ENCODE measurements at places on chromosomes 4 and X.

DNA sequence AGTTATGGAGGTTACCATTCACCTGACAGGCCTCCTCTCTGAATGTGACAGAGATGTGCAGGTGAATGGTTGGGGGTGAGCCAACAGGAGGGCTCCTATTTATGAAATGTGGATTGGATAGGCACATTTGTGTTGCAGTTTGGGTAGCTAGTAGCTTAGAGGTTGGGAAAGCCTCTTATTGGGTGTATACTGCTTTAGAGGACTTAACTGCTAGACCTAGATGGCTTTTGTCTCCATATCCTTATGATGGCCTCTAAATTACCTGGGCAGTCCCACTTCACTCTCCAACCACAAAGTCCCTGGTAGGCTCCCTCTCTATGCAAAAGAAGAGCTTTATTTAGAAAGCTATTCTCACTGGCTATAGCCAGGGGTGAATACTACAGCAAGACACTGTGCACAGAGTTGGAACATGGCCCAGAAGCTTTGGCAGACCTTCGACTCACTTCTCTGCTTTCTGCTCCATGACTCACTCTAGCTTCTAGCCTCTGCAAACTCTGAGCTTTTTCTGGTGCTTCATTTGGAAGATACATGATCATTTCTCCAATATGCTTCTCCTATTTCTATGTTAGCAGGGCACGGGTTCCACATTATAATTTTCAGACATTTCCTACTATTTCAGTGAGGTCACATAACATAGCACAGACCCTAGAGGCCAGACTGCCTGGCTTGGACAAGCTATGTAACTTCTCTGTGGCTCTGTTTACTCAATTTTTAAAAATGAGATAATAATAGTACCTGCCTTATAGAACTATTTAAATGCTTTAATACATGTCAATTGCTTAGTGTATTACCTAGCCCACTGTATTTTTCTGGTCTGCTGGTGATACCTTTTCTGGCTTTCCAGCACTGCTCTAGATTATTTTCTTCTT lies 6.0 kb upstream of the VGLL1 start:
- DNase-seq = peak; percentile 11

GRCh38 chr4:184359888-184360287 lies 114.5 kb downstream of the IRF2 start:
- no peak for DNase-seq

DNA sequence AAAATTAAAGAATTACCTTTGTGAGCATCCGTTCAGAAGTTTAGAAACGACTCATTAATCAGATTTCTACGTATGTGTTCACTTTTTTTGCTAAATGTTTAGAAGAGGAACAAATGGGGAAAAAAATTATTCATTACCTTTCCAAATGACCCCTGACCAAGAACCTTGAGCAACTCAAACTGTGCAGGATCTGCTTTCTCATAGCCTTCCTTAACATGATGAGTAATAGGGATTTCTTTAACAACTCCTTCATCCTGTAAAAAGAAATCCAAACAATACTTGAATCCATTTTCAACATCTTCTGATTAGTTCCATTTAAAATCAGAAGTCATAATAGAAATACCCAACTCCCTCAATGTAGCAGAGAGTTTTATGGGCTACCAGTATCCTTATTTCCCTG lies 32.1 kb downstream of the RPS6KA6 start:
- DNase-seq = no peak

- no peak for DNase-seq
Observed at GRCh38 chr4:85783483-85783882, 308.5 kb downstream of the ARHGAP24 start.

DNA sequence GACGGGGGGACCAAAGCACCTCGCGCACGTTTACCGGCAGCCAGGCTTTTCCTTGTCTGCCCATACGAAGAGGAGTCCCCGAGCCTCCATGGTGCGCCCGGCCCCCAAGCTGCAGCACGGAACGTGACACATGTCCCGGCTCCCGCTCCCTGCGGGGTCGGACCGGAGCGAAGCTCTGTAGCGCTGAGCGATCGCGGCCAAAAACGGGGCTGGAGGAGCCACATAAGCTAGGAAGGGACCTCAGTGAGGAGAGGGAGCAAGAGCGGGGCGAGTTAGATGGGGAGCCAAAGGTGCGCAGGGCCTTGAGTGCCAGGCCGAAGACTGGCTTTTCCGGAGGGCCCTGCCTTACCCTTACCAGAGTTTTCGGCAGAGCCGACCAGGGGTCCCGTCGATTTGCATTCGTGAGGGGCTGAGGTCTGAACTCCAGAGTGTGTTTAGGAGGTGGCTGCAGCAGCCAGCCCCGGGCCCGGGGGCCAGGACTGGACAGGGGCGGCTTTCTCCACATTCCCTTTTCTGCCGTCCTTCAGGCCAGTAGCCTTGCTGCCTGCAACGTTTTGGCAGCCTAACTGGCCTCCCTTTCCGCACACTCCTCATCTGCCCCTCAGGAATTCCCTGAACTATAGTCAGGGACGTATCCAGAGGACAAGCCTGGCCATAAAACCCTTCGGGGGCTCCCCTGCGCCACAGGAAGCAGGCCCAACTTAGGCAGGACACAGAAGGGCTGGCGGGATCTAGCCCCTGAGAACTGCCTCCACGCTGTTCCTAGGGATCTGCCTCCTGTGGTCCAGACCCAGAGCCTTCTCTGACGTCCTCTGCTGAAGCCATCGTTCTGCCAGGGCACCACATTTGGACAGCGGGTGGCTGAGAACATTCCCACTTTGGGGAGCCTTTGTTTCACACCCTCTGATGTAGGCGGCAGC lies 689 bp downstream of the SSR4 start:
- no peak for DNase-seq

GRCh38 chr4:69776696-69777095 lies 16.3 kb upstream of the SULT1B1 start:
- no peak for DNase-seq

DNA sequence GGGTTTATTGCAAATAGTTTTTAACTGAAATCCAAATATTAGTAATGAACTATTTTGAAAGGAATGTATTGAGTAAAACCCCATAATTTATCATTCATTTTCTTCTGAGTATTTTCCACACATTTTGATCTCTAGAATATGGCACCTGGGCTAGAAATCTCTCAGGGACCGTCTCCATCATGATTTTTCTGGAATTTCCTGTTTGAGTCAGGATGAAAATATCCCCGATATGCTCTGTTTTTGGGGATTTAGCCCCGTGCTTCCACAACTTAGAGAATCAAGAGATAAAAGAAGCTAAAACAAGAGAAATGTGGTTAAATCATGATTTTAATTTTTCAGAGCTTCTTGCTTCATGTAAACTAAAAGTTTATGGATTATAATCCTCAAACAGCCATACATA lies 114.2 kb downstream of the SPCS3 start:
- peak; percentile 88 for DNase-seq

DNA sequence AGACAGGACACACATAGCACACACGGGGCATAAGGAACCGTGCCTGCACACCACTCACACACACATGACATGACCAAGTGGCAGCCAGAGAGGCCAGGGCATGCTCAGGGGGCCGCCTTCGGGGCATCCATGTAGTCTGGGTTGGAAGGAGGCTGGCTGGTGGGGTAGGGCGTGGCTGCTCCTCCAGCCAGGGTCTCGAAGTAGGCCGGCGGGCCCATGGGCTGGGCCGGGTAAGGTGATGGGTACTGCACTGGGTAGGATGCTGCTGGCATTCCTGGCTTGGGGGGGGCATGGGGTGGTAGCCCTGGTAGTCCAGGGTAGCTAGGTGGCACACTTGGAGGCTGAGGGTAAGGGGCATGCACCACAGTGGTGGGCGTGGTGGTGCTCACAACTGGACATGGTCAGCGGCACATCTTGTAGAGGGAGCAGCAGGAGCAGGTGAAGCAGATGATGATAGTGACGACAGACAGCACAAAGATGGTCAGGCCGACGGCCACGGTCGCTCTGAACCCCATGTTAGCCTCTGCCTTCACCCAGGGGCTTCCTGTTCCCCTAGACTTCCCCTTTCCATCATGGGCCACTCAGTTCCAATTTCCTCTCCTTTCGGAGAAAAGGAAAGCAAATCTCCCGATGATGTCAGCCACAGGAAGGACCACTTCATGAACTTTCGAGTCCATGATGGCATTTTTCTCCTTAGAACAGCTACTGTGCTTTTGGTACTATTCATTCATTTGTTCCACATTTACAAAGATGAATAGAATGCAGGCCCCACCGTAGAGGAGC lies 10.9 kb upstream of the DDX3X start:
- no peak for DNase-seq

DNA sequence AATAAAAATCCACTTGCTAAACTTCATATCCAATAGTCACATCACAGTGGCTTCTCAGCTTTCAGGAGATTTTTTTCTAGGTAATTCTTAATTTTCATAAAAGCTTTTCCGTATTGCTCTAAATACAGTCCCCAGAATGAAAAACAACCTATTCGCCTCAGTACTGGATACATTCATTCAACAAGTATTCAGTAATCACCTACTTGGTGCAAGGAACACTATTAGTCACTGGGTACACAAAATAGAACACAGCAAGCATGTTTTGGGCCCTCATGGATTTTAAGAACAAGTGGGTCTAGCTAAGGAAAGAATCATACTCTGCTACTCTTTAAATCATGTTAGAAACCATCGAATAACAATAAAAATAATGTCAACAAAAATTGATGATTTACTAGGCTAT lies 2.8 kb upstream of the BEX3 start:
- DNase-seq = no peak

DNA sequence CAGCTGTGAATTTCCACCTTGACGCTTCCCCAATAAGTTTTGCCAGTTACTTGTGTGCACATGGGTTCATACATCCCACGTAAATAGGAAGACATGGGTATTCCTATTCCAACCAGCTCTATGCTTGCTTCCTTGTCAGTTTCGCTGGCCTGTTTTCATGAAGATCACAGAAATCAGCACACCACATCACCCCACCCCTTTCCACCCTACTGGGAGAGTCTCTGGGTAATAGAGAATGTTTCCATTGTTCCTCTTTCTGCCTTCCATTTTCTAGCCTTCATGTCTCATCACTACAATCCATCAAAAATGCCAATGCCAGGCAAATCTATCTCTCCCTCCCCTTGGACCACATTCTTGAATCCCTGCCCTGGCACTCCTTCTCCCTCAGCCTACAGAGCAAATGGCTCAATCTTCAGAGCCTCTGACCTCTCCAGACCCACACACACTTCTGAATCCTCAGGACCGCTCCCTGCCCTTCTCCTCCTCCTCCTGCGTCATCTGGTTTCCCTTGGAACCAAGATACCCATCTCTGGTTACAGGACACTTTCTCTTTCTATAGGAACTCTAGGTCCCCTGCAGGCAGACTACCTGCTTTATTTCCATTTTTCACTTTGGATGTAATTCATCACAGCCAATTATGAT lies 323.3 kb downstream of the DHX15 start:
- DNase-seq = no peak

DNA sequence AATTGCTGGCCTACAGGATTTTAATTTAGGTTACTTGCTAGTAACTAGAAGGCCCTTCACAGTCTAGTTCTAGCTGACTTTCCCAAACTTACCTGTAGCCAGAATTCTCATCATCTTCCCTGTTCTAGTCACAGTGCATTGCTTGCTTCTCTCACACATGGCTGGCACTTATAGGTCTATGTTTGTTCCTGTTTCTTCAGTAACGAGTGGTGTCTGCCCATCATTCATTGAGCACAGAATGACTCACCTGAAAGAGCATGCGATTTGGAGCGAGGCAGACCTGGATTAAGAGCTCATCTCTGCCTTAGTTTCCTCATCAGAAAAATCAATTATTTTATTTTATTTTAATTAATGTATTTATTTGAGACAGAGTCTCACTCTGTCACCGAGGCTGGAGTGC lies 201.7 kb upstream of the ANK2 start:
- DNase-seq = no peak

DNA sequence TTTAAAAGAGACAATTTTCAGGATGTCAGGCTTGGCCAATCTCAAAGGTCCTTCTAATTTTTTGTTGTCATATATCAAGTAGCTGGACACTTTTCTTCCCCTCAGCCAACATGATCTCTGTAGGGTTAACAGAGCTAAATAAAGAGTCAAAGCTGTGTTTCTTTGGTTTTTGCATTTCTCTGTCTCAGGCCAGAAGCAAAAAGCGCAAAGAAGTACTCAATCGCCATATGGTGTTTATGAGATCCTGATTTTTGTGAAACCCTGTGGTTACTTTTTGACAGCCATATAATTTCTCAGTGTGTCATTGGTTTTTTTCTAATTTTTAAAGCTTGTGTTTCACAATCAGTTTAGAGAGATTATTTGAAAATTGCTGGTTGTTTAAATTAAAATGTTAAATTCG lies 111.9 kb downstream of the MAPK10 start:
- DNase-seq = no peak

DNA sequence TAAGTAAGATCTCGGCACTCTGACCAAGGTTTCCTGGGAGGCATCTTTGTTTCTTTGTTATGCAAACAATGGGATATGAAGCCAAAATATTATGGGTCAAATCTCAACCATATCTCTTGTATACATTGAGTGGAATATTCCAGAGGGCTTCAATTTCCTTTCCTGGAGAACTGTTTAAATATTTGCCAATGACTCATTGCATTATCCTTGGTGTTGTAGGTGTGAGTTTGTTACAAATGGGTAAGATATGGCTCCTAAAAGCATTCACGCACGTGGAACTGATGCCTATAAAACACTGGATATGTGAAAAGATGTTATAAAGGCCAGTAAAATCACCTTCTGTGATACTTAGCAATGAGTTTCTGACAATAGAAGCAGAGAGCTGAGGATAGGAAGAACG lies 150.5 kb upstream of the WDR1 start:
- no peak for DNase-seq

DNA sequence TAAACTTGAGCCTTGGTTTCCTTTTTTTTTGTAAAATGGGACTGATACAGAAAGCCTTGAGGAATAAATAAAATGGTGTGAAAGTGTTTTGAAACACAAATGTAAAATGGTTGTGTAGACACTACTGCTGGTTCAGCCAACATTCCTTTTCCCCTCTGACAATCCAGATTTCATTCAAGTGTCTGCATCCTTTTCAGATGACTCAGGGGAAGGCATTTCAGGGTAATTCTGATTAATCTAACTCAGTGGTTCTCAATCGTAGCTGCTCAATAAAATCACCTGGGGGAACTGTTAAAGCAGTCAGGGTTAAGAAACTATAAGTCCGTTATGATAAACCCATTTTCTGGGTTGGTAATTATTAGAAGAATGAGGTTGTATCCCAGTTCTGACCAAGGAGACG lies 4.6 kb downstream of the ARHGAP10 start:
- DNase-seq = peak; percentile 79

GRCh38 chrX:13008189-13008533 lies 33.3 kb downstream of the TMSB4X start:
- no peak for DNase-seq

DNA sequence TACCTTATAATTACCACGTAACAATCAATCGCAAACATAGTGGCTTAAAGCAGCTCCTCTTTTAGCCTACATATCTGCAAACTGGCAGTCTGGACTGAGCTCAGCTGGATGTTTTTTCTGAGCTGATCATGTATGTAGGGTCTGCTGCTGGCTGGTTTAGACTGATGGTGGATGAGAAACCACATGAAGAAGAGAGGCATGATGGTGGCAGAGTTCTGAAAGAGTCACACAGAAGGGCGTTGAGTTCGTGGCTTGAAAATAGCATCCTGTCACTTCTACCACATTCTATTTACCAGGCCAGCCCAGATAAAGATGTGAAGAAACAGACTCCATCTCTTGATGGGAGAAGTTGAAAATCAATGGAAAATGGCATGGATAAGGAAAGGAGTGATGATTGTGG lies 151.3 kb downstream of the SNCA start:
- DNase-seq = no peak

Measured in HS-27A (cell line).